Cortex of kidney (tissue), 1 donor: ENCODE measurements at places on chromosomes 6 and 20.

DNA sequence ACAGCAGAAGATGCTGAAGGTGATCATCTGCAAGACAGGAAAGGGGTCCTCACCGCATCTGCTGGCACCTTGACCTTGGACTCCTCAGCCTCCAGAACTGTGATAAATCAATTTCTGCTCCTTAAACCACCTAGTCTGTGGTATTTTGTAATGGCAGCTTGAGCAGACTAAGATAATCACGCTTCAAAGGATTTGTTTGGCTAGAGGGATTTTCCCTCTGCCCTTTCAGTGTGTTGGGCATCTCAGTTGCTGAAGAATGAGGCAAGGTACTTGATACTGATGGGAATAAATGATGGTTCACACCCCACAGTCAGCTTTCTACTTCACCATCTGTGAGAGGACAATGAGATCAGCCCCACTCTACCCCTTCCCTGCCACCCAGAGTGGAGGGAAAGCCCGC, 60.2 kb downstream of the ADAT2 start:
- DNase-seq: no peak

DNA sequence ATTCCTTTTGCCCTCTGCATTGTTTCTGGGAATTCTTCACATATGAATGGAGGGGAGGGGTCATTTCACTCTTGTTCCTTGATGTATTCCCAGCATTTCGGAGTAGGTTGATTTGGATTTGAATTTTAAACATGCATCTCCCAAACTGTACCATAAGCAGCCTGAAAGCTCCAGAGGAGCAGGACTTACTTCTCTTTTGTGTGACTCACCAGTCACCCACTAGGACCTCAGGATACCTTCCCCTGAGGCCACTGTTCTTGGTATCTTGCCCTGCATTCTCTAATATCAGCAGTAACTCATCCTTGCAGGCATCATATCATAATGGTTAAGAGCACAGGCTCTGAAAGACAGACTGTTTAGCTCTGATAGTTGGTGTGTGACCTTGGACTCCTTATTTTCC, 703 bp downstream of the MRPL2 start:
- no peak for DNase-seq

DNA sequence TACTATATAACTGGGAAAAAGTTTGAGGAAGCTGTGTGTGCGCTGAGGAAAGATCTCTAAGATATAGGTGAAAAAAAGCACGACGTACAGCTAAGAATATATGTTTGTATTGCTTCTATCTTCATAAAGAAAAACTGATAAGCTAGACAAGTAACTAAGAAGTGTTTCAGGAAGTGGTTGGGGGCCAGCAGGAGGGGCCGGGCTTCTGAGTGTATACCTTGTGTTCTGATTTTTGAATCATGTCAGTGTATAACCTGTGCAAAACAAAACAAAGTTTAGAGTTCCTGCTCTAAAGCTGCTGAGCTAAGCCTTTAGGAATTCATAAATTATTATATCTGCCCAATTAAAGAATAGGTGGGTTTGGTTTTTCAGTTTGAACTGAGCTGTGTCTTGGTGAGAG, 7.9 kb upstream of the OSER1 start:
- DNase-seq: no peak

DNA sequence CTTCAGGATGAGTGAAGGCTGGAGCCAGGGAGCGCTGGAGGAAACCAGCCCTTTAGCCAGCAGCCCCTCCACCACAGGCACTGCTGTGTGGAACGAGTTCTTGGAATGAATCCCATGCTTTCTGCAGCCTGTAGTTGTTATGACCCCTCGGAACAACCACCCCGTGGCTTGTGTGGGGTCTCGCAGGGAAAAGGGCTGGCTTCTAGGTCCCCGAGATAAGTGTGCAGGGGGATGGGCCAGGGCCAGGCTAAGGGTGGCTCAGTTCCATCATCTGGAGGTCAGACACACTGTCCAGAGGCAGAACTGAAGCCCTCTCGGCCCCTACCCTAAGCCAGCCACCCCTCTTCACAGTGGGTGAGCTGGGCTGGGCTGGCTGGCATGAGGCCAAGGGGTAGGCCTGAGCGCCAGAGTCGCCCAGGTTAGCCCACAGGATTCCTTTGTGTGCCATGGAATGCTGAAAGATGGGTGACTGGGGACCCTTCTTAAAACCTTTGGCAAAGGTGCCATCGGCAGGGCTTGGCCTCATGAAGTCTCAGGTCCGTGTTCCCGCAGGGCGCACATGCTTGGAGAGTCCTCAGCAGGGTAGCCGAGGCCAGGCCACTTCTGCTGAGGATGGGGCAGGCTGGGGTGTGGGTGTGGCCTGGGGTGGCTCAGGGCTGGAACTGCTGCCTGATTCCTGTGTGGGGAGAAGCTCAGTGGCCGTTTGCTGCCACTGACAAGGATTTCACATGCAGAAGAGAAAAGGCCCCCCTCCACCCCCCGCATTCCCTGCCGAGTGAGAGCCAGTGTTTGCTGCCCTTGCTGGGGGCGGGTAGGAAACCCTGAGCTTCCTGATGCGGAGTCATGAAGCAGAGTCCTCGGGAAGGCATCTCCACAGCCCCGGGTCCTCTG, 24.6 kb downstream of the SPATA2 start:
- no peak for DNase-seq

DNA sequence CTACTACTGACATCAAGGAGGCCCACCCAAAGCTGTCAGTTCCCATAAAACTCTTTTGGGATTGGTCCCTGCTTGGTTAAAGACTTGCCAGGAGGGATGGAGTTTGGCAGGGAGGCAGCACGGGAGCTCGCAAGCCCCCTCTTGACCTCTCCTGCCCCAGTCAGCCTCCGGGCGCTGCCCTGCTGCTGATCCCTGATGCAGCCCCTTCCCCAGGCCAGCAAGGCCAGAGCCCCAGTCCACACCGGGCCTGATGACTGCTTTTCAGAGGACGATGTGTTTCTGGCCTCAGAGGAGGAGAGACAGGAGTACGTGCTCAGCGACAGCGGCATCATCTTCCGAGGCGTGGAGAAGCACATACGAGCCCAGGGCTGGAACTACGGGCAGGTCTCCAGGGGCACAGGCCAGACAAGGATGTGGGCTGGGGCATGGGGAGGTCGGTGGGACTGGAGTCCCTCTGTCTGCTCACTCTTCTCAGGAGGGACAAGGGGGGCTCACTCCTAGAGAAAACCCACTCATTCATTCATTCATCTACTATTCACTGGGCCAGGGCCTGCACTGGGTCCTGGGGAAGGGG, 15.6 kb downstream of the TGM6 start:
- DNase-seq: no peak

DNA sequence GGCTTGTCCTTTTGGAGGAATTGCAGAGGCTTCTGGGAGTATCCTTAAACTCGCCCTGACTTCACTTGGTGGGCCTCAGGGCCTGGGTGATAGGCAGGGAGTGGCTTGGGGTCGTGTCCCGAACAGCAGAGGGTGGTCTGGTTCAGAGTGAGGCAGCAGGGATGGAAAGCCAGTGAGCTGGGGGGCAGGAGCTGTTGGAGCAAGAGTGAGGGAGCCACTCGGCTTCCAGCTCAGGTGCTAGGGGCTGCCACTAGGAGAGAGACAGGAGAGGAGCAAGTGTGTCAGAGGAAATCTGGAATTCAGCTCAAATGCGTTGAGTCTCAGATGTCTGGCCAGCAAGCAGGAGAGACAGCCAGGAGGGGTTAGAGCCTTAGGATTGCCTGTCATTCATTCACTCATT, 85.8 kb downstream of the DLGAP4 start:
- DNase-seq: no peak

DNA sequence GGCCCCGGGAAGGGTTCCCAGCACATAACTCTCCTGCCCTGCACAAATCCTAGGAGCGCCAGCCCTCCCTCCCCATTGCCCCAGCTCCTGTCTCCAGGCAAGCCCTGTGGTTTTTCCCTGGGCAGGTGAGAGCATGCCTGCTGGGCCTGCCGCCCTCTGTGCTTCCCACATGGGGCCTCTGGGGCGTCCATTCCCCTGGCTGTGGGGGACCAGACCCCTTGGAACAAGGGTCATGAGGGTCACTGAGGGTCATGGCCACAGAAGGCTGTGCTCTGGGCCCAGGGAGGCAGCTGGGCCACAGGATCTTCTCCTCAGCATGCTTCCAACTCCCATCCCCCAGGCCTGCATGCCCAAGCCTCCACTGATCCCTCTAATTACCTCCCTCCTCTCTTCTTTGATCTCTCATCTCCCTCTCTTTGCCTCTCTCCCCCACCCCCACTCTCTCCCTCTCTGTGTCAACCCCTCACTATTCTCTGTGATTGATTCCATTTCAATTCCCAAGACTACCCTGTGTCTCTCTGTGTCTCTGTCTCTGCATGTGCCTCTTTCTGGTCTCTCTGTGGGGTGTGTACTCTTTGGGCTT, 6.1 kb downstream of the MDFI start:
- no peak for DNase-seq

DNA sequence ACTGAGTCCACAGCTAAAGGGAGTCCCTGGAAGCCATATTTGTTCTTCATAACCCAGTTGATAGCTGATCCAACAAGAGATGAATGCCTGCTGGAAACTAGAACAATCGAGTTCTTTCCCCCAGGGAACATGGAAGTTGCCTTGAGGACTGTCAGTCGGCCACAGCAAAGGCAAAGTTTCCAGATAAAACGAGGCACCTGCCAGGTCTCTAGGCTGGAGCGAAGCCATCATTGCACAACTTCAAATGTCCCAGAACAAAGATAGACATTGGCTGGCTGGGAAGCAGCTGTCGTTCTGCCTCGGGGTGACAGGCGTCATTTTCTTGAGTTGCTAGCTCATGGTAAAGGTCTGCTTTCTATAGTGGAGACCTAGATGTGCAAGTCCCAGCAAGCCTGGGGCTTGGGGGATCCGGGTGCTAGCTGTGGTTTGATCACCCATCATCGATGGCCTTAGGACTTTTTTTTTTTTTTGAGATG, 184.4 kb upstream of the ZNF217 start:
- no peak for DNase-seq

DNA sequence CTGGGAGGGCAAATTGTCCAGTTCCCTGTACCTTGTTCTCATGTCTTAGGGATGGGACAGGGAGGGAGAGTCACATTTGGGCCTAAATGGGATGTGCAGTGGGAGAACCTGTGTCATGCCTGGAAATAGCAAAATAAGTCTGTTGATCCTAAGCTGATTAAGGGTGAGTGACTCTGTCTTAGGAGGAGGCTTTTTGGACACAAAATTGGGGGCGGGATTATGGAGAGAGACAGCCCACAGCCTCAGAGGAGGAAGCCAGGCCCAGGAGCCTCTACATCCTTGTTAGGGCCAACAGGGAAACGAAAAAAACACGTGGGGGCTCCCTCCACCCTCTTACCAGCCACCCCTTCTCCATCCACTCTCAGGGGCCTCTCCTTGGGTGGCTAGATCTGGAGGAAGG, 2.2 kb downstream of the KCNB1 start:
- DNase-seq: no peak

DNA sequence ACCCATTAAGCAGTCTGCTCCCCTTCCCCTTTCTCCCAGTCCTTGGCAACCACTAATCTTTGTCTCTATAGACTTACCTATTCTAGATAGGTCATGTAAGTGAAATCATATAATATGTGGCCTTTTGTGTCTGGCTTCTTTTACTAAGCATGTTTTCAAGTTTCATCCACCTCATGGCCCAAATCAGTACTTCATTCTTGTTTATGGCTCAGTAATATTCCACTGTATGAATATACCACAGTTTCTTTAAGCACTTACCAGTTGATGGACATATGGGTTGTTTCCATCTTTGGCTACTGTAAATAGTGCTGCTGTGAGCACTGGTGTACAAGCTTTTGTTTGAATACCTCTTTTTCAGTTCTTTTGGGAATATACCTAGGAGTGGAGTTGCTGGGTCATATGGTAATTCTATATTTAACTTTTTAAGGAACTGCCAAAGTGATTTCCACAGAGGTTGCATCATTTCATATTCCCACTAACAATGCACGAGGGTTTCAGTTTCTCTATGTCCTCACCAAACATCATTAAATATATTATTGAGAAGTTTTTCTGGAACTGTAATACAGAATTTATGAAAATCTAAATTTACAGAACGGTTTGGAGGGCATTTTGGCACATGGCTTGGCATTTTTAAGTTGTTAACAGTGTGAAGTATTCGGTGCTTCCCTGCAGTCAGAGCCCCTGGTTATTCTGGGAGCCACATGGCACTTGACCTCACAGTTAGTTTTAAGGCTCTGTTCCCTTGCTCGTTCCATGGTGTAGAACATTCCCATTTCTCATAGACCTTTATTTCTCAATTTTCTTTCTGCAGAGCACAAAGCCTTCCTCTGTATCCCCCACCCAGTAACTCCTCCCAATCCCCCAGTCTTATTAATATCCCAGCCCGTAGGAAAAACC, 27.0 kb upstream of the DTNBP1 start:
- no peak for DNase-seq

DNA sequence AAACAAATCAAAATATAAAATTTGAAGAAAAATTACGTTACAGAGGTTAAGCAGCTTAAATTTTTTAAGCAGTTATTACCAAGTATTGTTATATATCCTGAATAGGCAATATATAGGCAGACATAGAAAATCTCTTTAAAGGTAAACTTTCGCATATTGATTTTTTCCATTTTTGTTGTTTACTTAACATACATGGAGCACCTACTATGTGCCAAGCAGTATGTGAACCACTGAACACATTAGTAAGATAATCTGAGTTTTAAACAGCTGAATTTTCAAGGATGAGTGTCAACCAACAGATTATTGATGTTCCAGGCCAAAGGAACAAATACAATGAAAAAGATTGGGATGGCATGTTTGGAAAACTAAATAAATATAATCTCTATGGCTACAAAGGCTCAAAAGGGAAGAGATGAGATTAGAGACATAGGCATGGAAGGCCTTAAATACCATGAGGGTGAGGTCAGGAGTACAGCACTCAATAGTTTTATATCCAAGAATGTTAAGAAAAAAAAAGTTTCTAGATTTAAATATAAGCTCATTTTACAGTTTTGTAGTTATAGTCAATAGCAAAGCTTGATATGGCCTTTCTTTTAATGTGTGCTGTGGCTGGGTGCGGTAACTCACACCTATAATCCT, 277.5 kb downstream of the PTPRK start:
- DNase-seq: no peak

- DNase-seq: no peak
Observed at GRCh38 chr20:46934746-46935287, 40.2 kb downstream of the EYA2 start.

GRCh38 chr20:31569163-31570020, 35.7 kb upstream of the ID1 start:
- no peak for DNase-seq

DNA sequence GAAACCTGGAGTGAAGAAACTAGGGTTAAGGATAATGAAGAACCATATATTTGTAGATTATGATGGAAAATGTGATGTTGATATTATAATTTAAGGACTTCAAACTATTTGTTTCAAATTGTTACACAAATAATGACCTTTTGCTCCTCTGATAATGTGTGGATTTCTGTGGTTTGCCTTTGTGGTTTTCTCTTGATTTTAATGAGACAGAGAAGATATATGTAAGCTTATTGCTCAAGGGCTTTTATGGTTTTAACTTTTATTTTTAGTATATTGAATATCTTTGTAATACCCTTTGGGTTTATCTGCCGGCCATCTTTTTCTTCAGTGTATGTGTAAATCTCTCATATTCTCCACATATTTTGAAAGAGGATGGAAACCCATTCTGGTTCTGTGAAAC, 362.3 kb downstream of the RIMS1 start:
- DNase-seq: no peak

GRCh38 chr20:21325296-21325695, 22.2 kb downstream of the XRN2 start:
- DNase-seq: no peak
